ENCODE measurements at places on chromosomes 2 and 18.

- no peak for DNase-seq
Observed at GRCh38 chr18:10329101-10329500, 125.3 kb upstream of the APCDD1 start.

DNA sequence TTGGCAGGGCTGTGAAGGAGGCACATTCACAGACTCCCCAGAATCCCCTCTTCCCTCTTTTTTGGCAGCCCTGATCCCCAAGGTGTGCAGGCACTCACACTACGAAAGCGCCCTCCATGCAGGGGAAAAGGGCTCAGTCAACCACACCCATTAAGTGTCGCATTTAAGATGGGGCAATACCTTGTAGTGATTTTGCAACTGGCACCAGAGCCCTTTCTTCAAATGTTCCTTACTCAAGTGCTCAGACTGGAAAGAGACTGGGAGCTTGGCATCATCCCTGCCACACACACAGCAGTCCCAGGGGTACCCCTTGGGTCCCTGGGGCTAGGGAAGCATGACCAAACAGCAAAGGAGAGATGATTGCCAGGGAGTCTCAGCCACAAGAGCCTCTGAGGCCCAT, 190.1 kb downstream of the HAUS1 start:
- no peak for DNase-seq

GRCh38 chr2:154901063-154901462, 202.6 kb downstream of the KCNJ3 start:
- no peak for DNase-seq

- DNase-seq: no peak
Observed at GRCh38 chr2:43218702-43219382, 7.6 kb downstream of the ZFP36L2 start.

- no peak for DNase-seq
Observed at GRCh38 chr2:140808820-140809219, 1322.0 kb downstream of the LRP1B start.

DNA sequence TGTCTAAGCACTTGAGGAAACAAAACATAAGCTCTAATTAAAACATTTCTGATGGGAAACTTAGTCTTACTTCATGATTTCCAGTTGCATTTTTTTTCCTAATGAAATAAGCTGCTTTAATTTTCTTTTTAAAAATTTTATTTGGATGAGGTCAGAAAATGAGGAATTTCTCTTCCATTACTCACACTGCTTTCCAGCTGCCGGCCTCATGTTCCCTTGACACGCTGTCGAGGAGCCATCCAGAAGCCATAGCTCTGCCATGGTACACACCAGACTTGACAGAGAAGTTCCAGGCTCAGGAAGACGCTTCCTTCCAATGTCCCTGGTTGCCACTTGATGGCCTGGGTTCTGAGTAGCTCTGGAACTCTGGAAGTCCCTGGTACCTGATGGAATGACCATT, 12.1 kb upstream of the MAPRE2 start:
- no peak for DNase-seq

- no peak for DNase-seq
Observed at GRCh38 chr2:169495310-169495928, 14.1 kb upstream of the KLHL41 start.

DNA sequence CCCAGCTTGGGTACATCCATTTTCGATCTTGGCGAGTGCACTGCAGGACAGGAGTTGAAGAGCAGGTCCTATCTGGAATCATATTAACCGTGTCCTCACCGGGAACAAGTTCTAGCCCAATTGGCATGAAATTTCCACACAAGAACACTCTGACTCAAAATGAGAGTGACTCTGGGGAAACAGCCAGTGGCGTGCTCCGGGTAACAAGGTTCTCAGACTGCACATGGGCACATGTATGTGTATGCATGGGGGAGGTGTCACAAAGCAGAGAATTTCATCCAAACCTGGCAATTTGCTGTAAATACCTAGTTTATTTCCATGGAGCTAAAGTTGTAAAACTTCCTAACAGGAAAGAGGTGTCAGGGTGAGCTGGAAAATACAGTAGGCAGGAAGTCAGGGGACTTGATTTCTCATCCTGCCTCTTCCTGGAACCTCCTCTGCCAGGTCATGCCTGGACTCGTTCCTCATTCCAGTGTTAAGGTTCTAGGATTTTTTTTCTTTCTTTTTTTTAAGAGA, 1.7 kb downstream of the TUBB6 start:
- DNase-seq: no peak

- DNase-seq: no peak
Observed at GRCh38 chr2:50782543-50782942, 249.4 kb downstream of the NRXN1 start.

DNA sequence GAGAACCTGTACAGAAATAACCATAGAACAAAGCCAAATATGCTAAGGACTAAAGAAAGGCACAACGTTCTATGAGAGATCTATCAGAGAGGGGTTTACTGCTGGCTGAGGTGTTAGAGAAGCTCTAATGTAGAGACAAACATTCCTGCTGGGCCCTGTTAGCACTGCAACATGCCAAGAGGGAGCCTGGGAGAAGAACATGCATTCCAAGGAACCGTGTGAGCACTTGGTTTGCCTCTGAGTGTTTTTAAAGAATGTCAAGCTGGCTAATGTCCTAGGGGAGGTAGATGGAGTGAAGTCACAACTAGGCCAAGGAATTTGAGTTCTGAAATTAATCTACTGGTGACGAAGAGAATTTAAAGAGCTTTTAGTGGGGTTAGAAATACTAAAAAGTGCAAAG, 384.3 kb upstream of the LYPD1 start:
- no peak for DNase-seq

DNA sequence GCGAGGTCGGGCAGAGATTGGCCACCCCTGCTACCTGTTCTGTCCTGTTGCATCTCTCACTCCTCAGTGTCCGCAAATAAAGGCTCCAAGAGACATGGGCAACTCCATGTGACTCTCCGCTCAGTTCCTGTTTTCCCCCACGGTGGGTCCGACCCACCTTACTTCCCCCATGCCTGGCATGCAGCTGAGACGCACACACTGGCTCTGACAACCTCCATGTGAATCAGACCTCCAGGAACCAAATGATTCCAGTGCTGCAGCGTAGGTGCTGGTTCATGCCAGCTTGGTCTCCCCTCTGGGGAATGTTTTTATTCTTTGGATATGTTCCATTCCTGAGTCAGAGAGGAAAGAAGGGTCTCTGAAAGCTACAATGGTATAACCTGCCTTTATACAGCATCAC, 221.5 kb downstream of the SH3RF3 start:
- no peak for DNase-seq

- no peak for DNase-seq
Observed at GRCh38 chr2:43898838-43899346, 60.1 kb downstream of the ABCG8 start.

DNA sequence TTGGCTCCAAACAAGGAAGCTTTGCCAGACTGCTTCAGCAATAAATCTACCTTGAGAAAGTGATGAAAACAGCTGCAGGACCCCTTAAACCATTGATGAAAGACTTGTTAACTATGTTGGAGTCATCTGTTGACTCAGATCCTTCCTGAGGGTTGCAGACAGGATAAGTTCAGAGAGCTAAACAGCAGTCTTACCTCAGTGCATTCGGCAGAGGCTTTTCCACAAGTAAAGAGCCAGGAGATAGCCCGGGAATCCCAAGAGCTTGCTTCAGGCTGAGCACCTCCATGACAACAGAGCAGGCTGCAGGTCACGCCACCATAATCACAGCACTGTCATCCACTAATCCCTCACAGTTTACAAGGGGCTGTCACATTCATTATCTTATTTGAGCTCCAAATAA, 23.7 kb downstream of the KIAA2012 start:
- no peak for DNase-seq

DNA sequence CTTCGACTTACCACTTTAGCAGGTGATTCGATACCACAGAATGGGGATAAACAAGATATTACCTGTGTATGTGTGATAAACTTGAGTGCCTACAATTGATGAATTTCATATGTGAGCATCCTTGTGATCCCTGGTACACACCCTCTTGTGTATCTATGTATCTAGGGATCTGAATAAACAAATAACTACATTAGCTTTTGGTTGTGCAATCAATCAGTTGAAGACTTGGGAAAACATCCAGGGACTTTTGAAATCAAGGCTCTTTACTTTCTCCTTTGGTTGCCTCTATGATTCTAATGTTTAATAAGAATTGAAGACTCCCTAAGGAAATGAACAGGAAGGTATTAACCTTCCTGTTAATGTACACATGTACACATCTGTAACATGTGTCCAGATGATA, 97.3 kb upstream of the DCC start:
- DNase-seq: no peak

- DNase-seq: no peak
Observed at GRCh38 chr18:48404716-48405507, 4.3 kb downstream of the ZBTB7C start.

- DNase-seq: no peak
Observed at GRCh38 chr2:217666338-217666737, 336.5 kb downstream of the TNS1 start.

- DNase-seq: peak; percentile 26
Observed at GRCh38 chr2:172674034-172674967, 61.3 kb upstream of the RAPGEF4 start.

DNA sequence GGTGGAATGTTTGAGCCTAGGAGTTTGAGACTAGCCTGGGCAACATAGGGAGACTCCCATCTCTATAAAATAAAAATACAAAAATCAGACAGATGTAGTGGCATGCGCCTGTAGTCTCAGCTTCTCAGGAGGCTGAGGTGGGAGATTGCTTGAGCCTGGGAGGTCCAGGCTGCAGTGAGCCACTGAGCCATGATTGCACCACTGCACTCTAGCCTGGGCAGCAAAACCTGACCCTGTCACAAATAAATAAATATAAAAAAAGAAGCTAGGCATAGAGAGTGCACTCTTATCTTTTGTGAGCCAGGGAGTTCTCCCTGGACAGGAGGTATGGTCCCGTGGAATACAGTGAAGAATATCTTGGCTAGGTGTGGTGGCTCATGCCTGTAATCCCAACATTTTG, 11.0 kb upstream of the KYNU start:
- no peak for DNase-seq

DNA sequence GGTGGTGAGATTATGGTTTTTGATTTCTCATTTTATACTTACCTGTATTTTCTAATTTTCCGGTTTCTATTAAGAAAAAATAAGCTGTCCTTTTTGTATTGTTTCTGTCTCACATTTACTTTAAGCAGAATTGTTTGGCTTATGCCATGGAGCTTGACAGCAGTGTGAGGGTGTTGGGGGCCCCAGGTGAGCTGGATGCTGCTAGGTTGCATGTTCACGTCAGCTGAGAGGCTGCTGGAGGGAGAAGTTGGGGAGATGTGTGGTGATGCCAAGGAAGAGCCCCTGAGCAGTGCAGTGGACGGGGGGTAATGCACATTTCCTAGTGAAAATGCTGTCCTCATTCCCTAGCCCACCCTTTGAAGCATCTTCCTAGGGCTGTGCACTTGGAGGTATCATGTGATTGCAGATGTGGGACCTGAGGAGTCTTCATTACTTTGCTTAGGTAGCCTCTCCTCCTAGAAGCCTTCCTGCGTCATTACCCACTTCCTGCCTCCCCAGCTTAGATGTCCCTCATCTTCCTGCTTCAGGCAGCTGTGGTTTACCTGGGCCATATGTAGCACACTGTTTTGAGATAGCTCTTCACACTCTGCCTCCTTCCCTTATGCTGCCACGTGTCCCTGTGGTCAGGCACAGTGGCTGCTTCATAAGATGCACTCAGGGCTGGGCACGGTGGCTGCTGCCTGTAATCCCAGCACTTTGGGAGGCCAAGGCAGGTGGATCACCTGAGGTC, 16.2 kb downstream of the ATG16L1 start:
- DNase-seq: no peak

DNA sequence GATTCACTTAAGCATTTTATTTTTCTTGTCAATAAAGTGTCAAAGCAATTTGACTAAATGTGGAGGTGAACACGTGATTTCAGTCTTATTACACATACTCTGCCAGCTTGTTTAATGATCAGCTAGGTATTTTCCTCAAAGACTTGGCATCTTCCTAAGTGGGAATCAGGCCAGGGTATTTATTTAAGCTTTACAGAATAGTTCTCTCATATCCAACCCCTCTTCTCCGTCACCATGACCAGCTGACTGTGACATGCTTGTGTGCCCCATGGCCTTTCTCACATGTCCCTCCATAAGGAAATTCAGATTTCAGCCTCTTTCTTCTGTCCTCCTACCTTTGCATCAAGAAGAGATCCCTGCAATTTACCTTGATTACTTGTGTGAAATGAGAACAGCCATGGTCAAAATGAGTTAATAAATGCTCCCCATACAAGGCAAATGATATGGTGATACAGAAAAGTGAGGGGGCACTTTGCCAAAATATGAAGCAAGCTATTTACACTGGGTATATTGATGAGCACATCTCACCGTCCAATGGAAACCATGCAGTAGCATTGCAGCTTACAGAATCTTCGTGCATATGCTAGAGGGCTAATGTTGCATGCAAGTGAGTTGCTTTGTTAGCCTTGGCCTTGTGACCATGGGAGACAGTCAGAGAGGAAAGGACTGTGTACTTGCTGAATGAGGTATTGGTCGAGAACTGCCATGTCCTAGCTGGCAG, 202.2 kb downstream of the RNF152 start:
- DNase-seq: no peak

GRCh38 chr2:181124497-181124896, 144.1 kb downstream of the UBE2E3 start:
- DNase-seq: no peak

- no peak for DNase-seq
Observed at GRCh38 chr18:6009756-6010155, 114.4 kb upstream of the TMEM200C start.

DNA sequence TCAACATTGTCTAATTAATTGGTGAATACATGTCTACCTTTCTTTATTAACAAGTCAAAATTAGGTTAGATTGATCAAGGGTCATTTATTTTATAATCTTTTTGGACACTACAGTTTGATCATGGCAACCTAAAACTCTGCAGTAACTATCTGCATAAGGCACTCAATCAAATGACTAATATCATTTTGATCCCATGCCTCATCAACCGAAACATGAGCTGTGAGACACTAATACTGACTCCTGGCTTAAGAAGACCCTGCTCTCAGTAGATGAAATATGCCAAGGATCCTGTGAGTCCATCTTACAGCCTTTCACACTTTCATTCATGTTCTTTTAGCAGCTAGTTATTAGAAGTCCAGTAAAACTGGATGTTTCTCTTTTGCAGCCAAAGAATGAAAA, 169.4 kb upstream of the CAVIN2 start:
- no peak for DNase-seq

- no peak for DNase-seq
Observed at GRCh38 chr2:29663268-29663667, 258.1 kb downstream of the ALK start.

GRCh38 chr18:3250237-3251107, 2.9 kb downstream of the MYL12A start:
- no peak for DNase-seq
